Left lung (tissue), 14 donors: ENCODE measurements at places on chromosomes 16 and 17. TPM values are rescaled to one million over a fixed set of nuclear protein-coding genes. Genes with fewer than 3 reads are reported as not detected.

GRCh38 chr16:49454426-49455180 lies 81.0 kb downstream of the C16orf78 start:
- DNase-seq: no peak

DNA sequence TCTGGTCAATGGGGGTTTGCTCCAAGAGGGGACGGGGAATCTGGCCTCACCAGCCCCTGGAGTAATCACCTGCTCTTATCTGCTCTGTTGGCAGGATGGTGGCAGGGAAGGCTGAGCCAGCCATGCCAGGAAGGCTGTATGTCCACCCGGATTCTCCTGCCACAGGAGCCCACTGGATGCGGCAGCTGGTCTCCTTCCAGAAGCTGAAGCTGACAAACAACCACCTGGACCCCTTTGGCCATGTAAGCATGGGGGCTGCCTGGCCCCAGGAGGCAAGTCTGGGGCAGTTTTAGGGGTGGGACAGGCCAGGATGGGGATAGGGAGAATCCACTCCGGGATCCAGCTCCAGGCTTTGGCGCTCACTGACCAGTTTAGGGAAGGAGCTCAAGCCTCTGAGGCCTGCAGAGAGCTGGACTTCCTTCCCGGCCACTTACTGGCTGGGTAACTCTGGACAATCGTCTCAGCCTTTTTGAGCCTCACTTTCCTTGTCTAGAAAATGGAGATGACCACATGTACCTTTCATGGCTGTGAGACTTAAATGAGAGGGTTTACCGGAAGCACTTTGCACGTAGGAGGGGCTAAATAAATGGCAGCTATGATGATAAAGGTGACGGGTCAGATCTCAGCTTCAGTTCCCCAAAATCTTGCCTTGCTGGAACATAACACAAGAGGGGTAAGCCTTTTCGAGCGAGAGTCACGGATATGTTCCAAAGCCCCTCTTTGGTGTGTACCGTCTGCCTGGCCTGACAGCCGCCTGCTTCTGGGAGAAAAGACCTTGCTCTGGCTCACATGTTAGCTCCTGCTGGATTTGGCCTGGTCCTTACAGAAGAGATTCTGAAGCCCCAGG lies 15.4 kb downstream of the TBX4 start:
- no peak for DNase-seq

DNA sequence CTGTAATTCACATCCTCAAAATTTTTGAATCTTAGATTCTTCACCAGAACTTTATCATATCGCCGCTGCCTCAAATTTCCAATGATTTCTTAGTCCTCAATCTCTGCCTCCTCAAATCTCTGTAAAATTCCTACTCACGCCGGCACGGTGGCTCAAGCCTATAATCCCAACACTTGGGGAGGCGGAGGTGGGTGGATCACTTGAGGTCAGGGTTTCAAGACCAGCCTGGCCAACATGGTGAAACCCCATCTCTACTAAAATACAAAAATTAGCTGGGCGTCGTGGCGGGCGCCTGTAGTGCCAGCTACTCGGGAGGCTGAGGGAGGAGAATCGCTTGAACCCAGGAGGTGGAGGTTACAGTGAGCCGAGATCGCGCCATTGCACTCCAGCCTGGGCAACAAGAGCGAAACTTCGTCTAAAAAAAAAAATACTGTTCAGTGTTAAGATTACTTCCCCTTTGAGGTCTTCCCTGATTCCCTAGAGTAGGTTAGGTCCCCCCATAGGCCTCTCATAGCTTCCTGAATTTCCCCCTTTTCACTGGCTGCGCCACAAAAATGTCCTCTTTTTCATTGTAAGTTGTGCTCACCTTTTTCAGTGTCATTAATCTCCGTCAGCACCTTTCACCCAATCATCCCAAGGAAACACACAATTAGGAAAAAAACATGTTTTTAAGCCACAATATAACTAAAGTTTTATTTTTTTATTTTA lies 919 bp upstream of the CBX1 start:
- no peak for DNase-seq

DNA sequence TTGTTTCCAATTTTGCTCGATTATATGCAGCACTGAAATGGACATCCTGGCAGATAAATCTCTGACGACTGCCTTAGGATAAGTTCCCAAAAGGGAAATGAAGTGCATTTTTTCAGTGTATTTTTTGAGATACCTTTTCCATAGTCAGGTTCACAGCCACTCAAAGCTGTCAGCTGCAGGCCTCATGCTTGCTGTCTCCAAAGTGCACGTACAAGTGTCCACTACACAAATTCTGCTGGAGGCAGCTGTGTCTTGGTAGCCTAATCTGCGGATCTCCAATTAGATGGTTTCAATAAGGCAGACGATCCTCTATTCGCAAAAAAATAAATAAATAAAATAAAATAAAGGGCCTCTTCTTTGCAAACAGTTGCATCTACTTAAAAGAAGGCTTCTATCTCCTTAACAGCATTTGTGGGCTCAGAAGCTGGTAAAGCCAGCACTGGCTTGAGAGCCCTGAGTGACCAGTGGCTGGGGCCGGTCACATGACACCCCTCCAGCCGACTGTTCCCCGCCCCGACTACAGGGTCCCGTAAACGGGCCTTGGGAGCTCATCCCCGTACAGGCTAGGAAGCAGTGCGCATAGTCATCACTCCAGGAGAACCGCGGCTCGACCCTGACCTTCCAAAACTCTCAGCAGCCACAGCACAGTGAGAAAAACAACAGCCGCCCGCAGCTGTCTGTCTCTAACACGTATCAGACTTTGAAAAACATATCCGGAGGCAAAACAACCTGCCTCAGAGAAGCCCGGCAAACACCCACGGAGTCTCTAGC lies 18.8 kb downstream of the RPH3AL start:
- DNase-seq: peak; percentile 60

GRCh38 chr16:1610899-1611632 lies 806 bp downstream of the IFT140 start:
- no peak for DNase-seq

DNA sequence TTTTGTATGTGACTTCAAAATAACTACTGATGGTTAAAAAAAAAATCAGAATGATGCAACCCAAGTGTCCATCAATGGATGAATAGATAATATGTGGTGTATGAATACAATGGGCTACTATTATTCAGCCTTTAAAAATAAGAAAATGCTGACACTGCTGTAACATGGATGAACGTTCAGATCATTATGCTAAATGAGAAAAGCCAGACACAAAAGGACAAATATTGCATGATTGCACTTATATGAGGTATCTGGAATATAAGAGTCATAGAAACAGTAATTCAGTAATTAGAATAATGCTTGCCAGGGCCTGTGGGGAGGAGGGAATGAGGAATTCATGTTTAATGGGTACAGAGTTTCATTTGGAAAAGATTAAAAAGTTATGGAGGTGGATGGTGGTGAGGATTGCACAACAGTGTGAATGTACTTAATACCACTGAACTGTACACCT lies 25.4 kb downstream of the TENT4B start:
- no peak for DNase-seq

CCL7 gene
- polyA plus RNA-seq: not detected

GRCh38 chr16:9946022-9946720 lies 236.1 kb downstream of the GRIN2A start:
- no peak for DNase-seq

- no peak for DNase-seq
Measured at GRCh38 chr16:15037003-15037402, 18.9 kb downstream of the NTAN1 start.

DNA sequence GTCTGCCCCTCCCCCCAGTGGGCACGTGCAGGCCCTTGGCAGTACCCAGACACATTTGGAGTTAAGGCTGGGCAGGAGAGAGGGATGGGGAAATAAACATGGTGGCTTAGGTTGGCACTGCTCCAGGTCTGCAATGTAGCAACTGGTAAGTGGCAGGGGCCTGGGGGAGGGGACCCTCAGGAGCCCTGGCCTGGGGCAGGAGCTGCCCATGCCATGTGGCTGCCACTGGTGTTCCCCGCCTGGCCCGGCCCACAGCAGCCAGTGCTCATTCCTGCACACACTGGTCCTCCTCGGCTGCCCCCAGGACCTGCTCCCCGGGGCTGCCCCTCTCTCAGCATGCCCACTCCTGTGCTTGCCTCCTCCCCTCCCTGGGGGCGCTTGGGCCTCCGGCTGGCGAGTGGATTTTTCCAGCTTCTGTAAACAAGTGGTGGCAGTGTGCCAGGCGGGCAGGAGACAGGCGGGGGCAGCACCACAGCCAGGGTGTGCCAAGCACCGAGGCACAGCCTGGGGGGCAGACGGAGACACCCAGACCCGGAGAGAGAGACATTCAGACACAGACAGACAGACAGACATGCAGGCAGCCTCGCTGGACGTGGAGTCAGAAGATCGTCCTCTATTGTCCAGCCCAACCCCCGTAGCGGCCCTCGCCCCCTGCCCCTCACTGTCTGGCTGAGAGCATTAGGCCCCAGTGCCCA lies 9.4 kb downstream of the THRA start:
- DNase-seq: peak; percentile 86

DNA sequence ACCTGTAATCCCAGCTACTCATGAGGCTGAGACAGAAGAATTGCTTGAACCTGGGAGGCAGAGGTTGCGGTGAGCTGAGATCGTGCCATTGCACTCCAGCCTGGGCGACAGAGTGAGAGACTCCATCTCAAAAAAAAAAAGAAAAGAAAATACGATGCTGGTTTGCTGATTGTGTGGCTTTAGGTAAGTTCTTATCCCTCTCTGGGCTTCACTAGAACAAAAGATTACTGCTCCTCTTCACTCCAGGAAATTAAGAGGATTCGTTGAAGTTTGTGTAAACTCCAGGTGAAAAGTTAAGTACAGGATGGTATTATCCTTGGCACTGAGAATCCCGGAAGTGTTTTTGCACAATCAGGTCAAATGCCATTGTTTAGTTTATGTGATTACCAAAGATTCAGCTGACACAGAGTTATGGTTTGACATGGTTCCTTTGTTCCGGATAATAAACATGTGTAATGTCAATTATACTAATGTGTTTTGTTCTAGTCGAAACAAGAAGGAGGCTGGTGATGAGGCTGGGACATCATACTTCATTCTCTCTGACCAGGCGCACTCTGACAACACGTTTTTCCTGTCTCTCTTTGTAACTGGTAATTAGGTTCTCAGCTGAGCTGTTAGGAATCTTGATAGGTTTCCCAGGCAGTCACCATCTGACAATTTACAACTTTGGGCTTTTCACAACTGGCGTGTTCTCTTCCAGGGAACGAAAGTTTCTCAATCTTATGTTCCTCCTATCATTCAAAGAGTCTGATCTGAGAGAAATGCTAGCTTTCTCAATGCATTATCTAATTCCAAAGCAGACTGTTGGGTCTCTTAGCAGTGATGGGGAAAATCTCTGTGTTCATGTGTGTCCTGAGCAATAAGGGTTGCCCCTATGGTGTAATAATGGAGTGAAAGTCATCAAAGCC lies 10.8 kb upstream of the TAOK1 start:
- DNase-seq: no peak

DNA sequence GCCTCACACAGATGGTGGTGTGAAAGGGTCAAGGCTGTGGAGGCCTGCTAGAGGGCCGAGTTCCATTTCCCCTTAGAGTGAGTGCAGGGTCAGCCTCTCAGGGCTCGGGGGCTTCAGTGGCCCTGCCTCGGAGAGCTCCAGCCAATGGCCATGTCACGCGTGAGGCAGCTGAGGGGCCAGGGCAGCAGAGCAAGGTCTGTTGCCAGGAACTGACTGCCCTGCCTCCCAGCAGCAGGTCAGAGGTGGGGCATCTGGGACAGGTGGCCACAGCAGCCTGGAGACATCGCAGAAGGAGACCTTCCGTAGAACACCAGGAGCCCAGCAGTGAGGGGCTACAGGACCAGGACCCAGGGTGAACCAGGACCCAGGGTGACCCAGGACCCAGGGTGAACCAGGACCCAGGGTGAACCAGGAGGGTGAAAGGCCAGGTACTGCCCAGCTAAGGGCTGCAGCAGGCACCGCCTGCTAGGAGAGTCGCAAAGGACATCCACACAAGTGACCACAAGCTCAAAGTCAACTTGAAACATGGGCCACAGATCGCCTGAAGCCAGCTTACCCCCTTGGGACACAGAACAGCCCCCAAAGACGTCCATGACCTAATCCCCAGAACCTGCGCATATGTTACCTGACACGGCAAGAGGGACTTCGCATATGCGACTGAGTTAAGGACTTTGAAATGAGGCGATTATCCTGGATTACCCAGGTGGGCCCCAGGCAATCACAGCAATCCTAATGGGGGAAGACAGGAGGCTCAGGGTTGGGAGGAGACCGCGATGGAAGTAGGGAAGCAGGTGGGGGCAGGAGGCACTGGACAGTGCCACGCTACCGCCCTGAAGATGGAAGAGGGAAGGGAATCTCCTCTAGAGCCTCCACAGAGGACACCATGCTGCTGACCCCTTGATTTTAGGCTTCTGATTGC lies 4.8 kb upstream of the MEAK7 start:
- DNase-seq: no peak

HSDL1 gene
- polyA plus RNA-seq: 42.7 TPM

GRCh38 chr16:19005561-19006445 lies 22.1 kb downstream of the TMC7 start:
- no peak for DNase-seq

DNA sequence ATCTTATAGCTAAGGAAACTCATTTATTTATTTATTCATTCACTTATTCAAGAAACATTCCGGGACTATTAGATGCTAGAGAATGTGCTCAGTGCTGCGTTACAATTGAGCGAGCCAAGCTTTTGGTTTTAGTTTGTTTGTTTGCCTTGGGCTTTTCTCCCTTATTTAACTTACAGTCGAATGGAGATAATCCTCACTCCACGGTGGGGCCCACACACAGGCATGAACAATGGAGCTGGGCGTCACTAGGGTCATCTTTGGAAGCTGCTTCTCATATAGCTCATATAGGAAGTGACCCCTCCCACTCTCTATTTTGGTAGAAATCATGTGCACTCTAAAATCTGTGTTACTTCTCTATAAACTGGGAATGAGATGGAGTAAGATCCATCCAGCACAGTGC lies 210.0 kb downstream of the TMEM114 start:
- no peak for DNase-seq

FSCN2 gene
- polyA plus RNA-seq: 1.6 TPM

DNA sequence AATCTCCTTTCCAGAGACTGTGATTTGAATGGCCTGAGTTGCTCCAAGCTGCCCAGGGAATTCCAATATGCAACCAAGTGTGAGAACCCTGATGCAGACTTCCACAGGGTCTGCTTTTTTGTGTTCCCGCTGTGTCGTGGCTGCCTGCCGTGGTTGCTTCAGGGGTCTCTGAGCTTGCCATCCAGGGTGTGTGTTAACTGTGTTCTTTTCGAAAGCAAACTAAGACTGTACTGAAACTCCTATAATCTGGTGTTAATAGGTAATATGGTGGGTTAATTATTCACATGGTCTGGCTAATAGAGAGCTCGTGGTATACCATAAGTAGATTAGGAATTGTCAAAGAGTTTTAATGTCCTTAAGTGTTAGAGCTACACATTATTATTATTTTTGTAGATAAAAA lies 20.7 kb downstream of the UBN1 start:
- no peak for DNase-seq

DNA sequence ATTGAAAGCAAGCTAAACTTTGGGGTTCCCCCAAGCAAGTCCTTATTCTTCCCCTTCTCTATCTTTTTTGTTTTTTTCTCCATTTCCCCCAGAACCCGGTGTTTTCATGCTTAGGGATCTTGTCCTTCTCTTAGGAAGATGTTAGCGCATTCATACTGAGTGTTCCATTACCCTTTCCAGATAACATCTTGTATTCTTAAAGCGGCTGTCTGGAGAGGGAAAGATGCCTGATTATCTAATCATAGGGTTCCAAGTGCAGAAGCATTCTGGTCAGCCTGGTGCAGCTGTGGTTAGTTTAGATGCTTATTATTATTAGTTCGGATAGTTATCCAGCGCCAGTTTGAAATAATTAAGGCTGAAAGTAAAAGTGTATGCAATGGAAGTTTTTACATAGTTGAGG lies 2.0 kb downstream of the TOM1L1 start:
- no peak for DNase-seq

- no peak for DNase-seq
Measured at GRCh38 chr17:45227926-45228762, 6.5 kb downstream of the FMNL1 start.

- no peak for DNase-seq
Measured at GRCh38 chr16:63185235-63185780, 1149.1 kb upstream of the CDH8 start.

CPHXL2 gene
- 0.17 TPM for polyA plus RNA-seq
